HFFc6 (cell line): ENCODE measurements at places on chromosomes 12 and 14. TPM values are rescaled to one million over a fixed set of nuclear protein-coding genes. Genes with fewer than 3 reads are reported as not detected.
A peak's percentile ranks its signal among the peaks of the same experiment; 100 is the strongest.

- H3K27ac ChIP-seq: no peak overlapping the region
- no peaks in the 10 kb centered on the region for H3K27me3 ChIP-seq
- H3K4me3 ChIP-seq: no peak overlapping the region
- no peaks in the 10 kb centered on the region for H3K36me3 ChIP-seq
- no peaks in the 10 kb centered on the region for H3K4me1 ChIP-seq
Measured at GRCh38 chr14:19941668-19942067, 11.0 kb downstream of the OR4K1 start.

DNA sequence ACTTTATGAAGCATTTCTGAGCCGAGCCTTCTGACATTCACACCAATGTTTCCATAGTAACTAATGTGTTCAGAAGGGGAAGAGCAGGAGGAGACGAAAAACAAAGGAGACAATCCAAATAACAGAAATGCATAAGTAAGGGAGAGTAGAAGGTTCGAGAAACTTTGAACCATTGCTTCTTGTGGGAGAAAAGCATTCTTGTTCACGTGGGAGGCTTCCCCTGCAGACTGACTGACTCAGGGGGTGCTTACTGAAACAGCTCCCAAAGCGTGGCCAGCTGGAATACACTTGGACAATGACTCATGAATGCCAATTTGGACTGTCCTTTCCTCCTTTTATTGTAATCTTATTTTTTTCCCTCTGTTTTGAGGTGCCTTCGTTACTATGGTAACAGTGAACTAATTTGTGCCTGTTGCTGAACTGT, 73.9 kb downstream of the NEDD1 start:
- DNase-seq: peak; percentile 90
- no peaks in the 10 kb centered on the region for H3K27me3 ChIP-seq
- H3K27ac ChIP-seq: peak overlapping the region; percentile 55

- no peaks in the 10 kb centered on the region for H3K4me1 ChIP-seq
- no peak for DNase-seq
- H3K36me3 ChIP-seq: no peaks in the 10 kb centered on the region
- no peak overlapping the region for H3K4me3 ChIP-seq
- no peak overlapping the region for H3K27ac ChIP-seq
Measured at GRCh38 chr12:22110176-22110575, 64.2 kb downstream of the CMAS start.

- peaks cover 55% of the 10 kb centered on the region for H3K4me1 ChIP-seq
- H3K27ac ChIP-seq: peak overlapping the region; percentile 99
- no peaks in the 10 kb centered on the region for H3K27me3 ChIP-seq
- H3K4me3 ChIP-seq: peak overlapping the region; percentile 96
- peaks cover 8% of the 10 kb centered on the region; the same call in 1 of the 2 replicates for H3K36me3 ChIP-seq
Measured at GRCh38 chr14:101808894-101809670, 47.6 kb downstream of the PPP2R5C start.

- peaks cover 2% of the 10 kb centered on the region; the same call in 1 of the 2 replicates for H3K27me3 ChIP-seq
- peaks cover 20% of the 10 kb centered on the region for H3K36me3 ChIP-seq
- DNase-seq: peak; percentile 81
- peaks cover 44% of the 10 kb centered on the region for H3K4me1 ChIP-seq
- no peak overlapping the region for H3K27ac ChIP-seq
Measured at GRCh38 chr14:35406506-35407305, 2.2 kb upstream of the NFKBIA start.

DNA sequence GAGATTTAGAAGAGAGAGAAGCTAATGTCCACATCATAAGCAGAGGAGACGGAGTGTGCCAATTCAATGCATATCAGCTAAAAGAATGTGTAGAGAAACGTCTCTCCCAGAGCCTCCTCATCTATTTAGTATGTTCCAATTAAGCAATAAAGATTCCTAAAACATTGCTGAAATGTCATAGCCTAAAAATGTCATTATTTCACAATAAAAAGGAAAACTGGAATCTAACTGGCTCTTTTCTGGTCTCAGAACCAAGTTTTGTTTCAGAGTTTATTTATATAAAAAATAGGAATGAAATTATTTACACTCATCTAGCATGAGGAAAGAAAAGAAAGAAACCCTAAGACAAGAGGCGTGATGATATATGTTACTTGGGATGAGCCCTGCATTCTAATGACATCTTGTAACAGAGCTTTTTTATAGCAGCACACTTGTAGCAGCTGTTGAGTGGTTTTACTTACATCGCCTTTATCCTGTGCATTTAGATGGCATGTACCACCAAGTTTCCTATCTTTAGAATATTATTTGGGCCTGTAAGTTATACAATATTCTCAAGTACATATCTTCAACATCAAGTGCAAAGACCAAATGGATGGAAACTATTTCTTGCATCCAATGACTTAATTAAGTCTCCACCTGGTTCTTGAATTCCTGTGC, 266.3 kb upstream of the PRKD1 start:
- H3K27me3 ChIP-seq: no peaks in the 10 kb centered on the region
- H3K4me3 ChIP-seq: peak overlapping the region; percentile 50
- H3K27ac ChIP-seq: peak overlapping the region; percentile 89
- H3K36me3 ChIP-seq: peaks cover 23% of the 10 kb centered on the region

DNA sequence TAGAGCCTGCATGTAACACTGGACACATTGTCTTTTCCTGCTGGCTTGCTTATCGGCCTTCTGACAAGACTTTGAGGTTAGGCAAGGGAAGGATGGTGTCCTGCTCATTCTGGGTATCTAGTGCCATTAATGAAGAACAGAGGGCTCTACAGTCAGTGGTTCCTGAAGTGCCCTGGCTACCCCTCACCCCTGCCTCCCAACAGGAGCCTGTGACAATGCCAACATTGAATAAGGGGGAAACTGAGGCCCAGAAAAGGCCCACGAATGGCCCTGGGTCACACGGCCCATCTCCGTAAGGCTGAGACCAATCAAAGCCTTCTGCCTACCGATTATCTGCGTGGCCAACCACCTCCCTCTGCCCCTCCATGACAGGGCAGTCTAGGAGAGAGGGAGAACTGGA, 2.1 kb downstream of the IFI27L2 start:
- H3K36me3 ChIP-seq: peaks cover 10% of the 10 kb centered on the region; the same call in 1 of the 2 replicates
- H3K27ac ChIP-seq: no peak overlapping the region
- DNase-seq: no peak
- H3K4me1 ChIP-seq: peaks cover 19% of the 10 kb centered on the region
- no peaks in the 10 kb centered on the region; the same call in 1 of the 2 replicates for H3K27me3 ChIP-seq

- H3K4me3 ChIP-seq: no peak overlapping the region
- peak; percentile 62 for DNase-seq
- H3K27ac ChIP-seq: no peak overlapping the region
- peaks cover 59% of the 10 kb centered on the region for H3K4me1 ChIP-seq
Measured at GRCh38 chr12:26119391-26119989, 5.3 kb downstream of the BHLHE41 start.

DNA sequence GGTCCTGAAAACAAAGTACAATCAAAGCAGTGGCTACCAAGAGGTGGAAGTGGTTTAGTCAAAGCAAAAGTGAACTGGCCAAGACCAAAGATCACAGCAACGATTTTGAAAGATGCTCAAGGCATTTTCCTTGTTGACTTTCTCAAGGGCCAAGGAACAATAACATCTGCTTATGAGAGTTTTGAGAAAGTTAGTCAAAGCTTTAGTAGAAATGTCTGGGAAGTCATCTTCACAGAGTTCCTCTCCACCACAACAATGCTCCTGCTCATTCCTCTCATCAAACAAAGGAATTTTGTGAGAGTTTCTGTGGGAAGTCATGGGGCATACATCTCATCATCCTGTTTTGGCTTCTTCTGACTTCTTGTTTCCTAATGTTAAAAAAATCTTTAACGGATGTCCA, 80.1 kb downstream of the PLEKHA5 start:
- H3K36me3 ChIP-seq: peaks cover 19% of the 10 kb centered on the region
- H3K4me1 ChIP-seq: peaks cover 36% of the 10 kb centered on the region
- peaks cover 2% of the 10 kb centered on the region; the same call in 1 of the 2 replicates for H3K27me3 ChIP-seq
- H3K4me3 ChIP-seq: no peak overlapping the region

DNA sequence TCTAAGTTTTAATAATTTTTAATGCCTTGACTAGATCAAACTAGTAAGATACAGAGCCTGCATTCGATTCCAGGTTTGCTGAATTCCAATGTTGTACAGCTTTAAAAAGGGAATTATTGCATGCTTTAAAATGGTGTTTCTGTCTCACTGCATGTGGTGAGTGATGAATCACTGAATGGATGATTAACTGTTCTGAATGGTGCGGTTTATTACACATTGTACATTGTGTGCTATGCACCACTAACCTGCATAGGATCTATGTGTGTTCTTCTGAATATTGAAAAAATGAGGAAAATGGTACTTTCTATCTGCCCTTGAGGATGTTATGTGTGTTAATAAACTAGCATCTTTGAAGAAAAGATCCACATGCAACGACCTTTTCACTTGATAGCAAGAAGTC, 231.7 kb downstream of the NRXN3 start:
- no peak overlapping the region for H3K4me3 ChIP-seq
- H3K27me3 ChIP-seq: no peaks in the 10 kb centered on the region
- no peak for DNase-seq
- no peak overlapping the region for H3K27ac ChIP-seq

DNA sequence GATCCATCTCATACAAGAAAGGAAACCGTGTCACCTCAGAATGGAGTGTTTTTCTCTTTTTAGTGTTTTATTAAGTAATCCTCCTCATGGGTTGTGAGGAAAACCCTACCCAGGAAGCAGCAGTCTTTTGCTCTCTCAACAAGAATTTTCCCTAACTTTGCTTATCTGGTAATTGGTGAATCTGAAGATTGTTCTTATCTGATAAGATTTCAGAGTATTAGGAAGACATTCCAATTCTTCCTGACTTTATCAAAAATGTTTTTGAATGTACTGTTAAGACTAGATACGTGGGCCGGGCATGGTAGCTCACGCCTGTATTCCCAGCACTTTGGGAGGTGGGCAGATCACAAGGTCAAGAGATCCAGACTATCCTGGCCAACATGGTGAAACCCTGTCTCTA, 86.0 kb downstream of the PHLDA1 start:
- H3K4me1 ChIP-seq: peaks cover 50% of the 10 kb centered on the region
- peak overlapping the region; percentile 98 for H3K27ac ChIP-seq
- DNase-seq: no peak
- H3K27me3 ChIP-seq: no peaks in the 10 kb centered on the region

- H3K4me1 ChIP-seq: no peaks in the 10 kb centered on the region
- no peak overlapping the region for H3K27ac ChIP-seq
Measured at GRCh38 chr14:36580141-36580855, 2.1 kb downstream of the NKX2-8 start.

DNA sequence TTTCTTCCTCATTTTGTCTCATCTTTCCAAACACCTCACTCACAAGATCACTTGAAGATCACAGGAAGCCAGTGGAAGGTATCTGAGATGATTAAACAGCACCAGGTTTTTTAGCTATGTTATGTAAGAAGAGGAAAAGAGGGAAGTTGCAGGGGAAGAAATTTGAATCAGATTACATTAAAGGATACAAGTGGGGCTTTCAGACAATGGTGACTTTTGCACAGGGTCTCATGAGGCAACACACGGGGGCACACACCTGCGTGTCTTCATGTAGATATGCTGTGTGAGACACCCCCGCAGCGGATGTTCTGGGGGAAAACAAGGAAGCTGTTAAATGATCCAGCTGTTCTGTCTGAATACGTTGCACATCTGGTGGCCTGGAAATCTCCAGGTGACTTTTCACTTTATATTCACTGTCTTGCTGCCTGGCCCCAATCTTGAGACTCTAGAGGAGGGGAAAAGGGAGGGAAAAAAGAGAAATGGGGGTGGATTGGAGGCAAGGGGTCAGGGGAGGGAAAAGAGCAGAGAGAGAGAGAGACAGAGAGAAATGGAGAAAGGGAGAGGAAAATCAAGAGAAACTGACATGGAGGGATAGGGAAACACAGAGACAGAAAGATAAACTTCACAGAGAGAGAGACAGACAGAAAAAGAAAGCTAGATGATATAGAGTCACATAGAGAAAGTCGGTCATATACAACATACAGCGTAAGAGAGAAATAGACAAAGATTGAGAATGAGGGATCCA, 36.3 kb upstream of the PPP1CC start:
- H3K4me3 ChIP-seq: no peak overlapping the region
- peaks cover 4% of the 10 kb centered on the region for H3K4me1 ChIP-seq
- peaks cover 41% of the 10 kb centered on the region for H3K27me3 ChIP-seq
- no peaks in the 10 kb centered on the region for H3K36me3 ChIP-seq
- DNase-seq: no peak
- H3K27ac ChIP-seq: no peak overlapping the region

GRCh38 chr14:38512236-38512635, 256.3 kb upstream of the CLEC14A start:
- no peaks in the 10 kb centered on the region for H3K36me3 ChIP-seq
- H3K27ac ChIP-seq: no peak overlapping the region
- H3K4me3 ChIP-seq: no peak overlapping the region
- H3K4me1 ChIP-seq: peaks cover 39% of the 10 kb centered on the region

DNA sequence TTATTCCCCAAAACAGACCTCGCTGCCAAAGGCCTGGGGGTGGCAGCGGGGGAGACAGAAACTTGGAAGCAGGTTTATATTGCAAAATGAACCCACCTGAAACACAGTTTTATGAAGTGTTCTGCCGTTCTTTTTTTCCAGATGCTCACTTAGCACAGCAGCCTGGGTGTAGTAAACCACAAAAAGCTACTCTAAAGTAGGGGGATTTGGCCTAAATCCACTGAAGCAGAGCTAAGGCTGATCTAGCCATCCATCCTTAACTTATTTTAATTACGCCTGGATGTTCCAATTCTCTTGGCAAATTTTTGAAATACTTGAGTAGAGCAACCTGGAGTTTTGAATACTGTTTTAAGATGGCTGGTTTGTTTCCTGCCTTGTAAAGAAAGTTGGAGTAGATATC, 121.2 kb downstream of the GPR135 start:
- DNase-seq: no peak
- H3K36me3 ChIP-seq: peaks cover 9% of the 10 kb centered on the region; the same call in 1 of the 2 replicates
- H3K27ac ChIP-seq: no peak overlapping the region
- H3K27me3 ChIP-seq: no peaks in the 10 kb centered on the region
- H3K4me3 ChIP-seq: no peak overlapping the region
- H3K4me1 ChIP-seq: peaks cover 45% of the 10 kb centered on the region

DNA sequence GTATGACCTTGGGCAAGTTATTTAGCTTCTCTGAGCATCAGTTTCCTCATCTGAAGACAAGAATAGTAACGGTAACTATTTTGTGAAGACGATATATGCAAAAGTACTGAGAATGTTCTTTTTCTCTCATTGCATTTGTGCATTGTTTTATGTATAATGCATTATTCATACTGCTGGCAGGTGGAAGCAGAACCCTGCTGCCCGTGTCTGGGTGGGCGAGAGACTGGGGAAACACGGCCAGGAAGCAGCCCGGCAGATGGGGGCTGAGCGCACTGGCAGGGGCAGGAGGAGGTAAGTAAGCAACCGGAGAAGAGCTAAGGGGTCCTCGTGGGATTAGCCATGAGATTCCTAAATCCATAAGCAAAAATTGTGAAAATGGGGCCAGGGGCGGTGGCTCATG, 115.8 kb upstream of the MED13L start:
- H3K36me3 ChIP-seq: peaks cover 19% of the 10 kb centered on the region
- H3K4me1 ChIP-seq: peaks cover 60% of the 10 kb centered on the region
- no peak overlapping the region for H3K27ac ChIP-seq
- H3K27me3 ChIP-seq: peaks cover 2% of the 10 kb centered on the region; the same call in 1 of the 2 replicates

- peak overlapping the region; percentile 58 for H3K27ac ChIP-seq
- no peaks in the 10 kb centered on the region for H3K36me3 ChIP-seq
- no peak for DNase-seq
- no peak overlapping the region for H3K4me3 ChIP-seq
- H3K4me1 ChIP-seq: peaks cover 11% of the 10 kb centered on the region; the same call in 1 of the 2 replicates
- H3K27me3 ChIP-seq: peaks cover 2% of the 10 kb centered on the region
Measured at GRCh38 chr12:131852551-131853299, 24.5 kb downstream of the MMP17 start.

- peaks cover 9% of the 10 kb centered on the region for H3K36me3 ChIP-seq
- no peak for DNase-seq
- no peaks in the 10 kb centered on the region for H3K4me1 ChIP-seq
- no peak overlapping the region for H3K4me3 ChIP-seq
- H3K27me3 ChIP-seq: no peaks in the 10 kb centered on the region
- no peak overlapping the region for H3K27ac ChIP-seq
Measured at GRCh38 chr12:102201436-102202061, 3.9 kb upstream of the PMCH start.

C12orf60 gene
- total RNA-seq: 0.40 to 1.1 TPM (median 0.69 TPM) in 3 replicates

IRAK3 gene
- 0.82 to 4.7 TPM (median 1.0 TPM) in 3 replicates for total RNA-seq

SSTR1 gene
- total RNA-seq: 106 and 201 TPM in 2 replicates

PPFIA2 gene
- total RNA-seq: not detected in 3 replicates
